ENCODE measurements at places on chromosomes 7 and 10. TPM values are rescaled to one million over a fixed set of nuclear protein-coding genes. Genes with fewer than 3 reads are reported as not detected.

GIMAP7 gene
- total RNA-seq, result not detected

TCF7L2 gene
- total RNA-seq, result 13.8 TPM

GTF2IRD1 gene
- 41.5 TPM for total RNA-seq

CCL24 gene
- not detected for total RNA-seq

MCU gene
- 24.5 TPM for total RNA-seq

NKX2-3 gene
- not detected for total RNA-seq

DNA sequence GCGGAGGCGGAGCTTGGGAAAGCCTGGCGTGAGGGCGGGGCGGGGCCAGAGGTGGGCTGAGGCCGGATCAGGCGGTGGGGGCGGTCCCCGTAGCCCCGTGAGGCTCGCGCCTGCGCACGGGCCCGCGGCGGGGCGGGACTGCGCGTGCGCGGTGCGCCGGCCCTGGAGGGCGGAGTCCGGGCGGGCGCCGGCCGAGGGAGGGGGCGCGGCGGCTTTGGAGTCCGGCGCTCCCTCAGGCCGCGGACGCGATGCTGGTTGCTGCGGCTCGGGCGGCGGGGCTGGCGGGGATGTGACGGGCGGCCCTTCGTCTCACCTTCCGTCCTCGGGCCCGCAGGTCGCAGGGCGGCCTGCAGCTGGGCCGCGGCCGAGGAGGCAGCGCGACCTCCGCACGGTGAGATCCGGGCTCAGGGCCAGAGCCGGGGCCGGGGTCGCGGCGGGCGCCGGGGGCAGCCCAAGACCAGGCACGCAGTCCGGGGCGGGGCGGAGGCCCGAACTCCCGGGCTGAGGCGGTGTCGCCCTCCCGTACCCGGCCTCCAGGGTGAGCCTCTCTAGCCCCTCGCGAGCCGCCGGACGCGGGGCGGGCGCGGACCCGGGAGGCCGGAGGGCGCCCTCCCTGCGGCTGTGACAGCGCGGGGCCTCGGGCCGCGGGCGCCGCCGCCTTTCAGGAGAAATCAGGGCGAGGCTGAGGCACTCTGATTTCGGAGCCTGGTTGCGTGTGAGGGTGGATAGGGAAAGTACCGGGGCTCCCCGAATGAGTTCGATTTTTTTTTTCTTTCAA, at the start of gene CCSER2:
Gene CCSER2, plus strand, starts transcription at position 172 of the 778 bp plus-strand sequence. CDS start 42,464 bp downstream, outside the sequence.
- peak; percentile 92 for DNase-seq

DNA sequence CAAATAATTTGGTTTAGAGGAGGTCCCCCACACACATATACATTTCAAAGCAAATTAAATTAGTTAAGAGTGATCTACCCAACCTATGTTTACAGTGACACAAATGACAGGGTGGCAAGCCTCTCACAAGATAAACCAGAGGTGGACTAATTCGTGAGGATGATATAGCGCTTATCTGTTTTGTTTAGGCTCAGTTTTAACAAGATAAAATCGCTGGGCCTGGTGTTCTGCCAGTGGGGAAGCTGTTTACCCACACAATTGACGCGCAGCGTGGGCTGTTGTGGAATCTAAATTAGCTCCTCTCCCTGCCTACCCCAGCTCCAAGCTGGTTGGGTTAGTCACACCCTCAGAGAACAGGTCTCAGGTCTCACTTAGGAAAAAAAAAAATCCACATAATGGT, 16.7 kb upstream of the PLXNA4 start:
- no peak for DNase-seq

DNA sequence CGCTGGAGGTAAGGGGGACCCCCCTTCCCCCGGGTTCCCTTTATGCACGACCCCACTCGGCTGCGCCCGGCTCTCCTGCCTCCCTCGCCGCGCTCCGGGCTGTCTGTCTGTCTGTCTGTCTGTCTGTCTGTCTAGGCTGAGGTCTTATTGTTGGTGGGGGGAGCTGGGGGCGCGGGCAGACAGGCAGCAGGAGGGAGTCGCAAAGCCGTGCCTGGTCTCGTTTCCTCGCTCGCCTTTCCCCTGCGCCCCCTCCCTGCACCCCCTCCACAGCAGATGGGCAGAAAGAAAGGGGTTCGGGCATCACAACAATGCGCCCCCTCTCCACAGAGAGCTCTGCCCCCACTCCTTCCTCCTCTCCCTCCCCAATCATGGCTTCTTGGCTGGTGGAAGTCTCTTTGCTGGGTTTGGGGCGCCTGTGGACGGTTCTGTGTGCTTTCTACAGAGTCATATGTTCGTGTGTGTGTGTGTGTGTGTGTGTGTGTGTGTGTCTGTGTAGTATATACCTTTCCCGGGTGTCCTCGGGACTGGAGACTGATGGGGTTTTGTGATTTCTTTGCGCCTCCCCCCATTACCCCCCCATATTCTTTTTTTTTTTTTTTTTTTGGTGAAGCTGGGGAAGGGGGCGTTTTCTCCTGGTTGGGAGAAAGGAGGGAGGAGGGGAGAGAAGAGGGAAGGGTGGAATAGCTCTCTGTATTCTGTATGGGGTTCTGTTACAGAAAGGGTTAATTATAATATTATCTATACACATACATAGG, 1.9 kb downstream of the AUTS2 start:
- DNase-seq, result no peak

DNA sequence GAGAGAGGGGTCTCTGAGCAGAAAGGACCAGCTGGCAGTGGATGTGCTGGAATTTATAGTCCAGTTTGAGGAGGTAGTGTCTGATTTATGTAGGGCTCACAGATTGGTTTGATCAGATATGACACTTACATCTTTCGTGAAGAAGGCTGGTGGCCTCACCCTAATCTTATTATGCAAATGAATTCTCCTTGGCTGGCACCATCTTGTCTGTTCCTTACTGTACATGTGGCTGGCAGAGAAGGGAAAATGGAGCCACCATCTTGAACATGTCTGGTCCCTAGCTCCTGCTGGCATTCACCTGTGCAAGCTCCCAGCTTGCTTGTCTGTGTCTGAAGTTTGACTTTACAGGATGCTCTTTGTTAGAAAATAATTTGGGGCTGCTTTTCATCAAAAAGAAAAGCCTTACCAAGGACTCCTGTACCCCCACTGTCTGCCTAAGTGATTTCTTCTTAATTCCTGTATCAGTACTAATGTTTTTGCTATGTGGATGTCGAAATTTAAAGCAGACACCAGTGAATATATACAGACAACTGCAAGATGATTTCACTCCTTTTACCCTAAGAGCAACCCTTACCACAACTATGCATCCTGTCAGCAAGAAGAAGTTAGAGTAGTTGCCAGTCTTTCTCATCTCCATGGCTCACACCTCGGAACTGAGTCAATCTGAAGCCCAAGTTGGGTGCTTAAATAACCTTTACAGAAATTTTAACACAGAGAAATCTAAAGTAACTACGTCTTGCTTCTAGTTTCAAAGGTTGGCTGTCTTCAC, 322.0 kb upstream of the SEMA3D start:
- no peak for DNase-seq

DNA sequence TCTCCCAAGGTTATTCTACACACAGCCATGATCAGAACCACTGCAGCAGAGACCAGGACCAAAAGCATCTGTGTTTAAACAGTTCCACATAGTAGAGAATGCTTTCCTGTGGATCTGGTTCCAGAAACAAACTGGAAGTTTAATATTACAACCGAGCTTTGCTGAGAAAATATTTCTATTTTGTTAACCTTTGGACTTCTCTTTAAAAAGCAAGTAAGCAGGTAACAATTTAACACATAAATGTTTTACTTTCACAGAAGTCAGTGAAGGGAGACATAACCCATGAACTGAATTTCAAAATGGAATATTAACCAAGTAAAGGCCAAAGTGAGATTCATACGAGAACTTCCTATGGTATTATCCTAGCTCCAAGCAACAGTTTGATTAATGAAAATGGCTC, 98.6 kb upstream of the PHYHIPL start:
- no peak for DNase-seq

DNA sequence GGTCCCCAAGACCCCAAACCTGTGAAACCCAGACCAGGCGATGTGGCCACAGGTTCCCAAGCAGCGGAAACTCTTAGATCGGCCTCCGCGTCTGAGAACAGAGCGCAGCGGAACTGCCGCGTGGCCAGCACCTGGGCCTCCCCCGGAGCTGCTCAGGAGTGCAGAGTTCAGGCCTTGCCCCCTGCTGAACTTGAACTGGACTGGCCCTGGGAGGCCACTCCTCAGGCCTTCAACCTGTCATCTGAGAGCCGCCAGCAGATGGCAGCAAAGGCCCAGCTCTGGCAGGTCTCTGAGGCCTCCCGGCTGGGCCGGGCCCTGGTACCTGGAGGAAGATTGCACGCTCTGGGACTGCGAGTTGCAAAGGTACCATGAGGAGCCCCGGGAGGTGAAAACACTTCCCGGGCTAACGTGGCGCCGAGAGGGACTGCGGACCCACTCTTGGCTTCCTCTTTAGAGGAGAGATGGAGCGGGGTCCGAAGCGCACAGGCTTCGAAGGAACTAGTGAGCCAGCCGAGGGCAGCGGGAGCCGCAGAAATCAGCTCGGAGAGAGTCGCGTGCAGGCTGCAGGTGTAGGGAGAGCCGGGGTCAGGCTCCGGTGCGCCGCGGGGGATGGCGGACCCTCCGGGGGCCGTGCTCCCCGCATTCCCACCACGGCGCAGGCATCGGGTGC, 89.2 kb downstream of the PAXIP1 start:
- DNase-seq, result peak; percentile 89

- no peak for DNase-seq
Observed at GRCh38 chr7:37348982-37349381, 99.7 kb downstream of the ELMO1 start.

DNA sequence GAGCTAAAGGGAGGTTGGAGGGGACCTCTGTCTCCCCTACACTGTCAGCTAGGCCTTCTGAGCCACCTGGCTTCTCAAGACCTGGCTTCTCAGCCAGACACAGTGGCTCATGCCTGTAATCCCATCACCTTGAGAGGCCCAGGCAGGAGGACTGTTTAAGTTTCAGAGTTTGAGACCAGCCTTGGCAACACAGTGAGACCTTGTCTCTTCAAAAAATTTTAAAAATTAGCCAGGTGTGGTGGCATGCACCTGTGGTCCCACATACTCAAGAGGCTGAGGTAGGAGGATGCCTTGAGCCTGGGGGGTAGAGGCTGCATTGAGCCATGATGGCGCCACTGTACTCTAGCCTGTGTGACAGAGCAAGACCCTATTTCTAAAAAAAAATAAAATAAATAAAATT, 33.1 kb downstream of the PIP4K2A start:
- DNase-seq, result no peak

DNA sequence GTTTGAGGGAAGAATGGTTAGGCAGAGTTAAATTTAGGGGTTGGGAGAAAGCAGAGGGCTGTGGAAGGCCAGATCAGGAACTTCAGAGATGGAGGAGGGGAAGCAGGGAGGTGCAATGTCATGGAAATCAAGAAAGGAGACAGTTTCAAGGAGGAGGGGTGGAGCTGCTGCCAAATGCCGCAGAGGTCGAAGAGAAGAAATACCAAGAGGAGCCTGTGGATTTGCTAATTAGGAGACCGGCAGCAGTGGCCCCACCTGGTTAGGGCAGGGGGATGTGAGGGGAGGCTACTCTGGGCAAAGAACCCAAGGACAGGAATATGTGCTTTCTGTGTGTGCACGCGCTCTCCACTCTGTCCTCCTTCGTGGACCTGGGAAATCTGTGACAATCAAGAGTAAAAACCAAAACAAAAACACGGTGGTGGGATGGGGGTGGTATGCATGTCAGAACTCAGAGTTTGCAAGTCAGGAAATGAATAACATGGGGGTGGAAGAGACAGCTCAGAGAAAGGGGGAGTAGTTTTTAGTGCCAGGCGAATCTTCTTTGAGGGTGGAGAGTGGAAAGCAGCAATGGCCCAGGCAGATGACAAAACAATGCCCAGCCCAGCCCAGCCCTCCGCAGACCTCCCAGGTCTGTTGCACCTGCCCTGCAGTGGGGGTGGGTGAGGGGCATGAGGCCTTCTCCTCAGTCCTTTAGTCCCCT, 102.9 kb upstream of the PAX2 start:
- no peak for DNase-seq

DNA sequence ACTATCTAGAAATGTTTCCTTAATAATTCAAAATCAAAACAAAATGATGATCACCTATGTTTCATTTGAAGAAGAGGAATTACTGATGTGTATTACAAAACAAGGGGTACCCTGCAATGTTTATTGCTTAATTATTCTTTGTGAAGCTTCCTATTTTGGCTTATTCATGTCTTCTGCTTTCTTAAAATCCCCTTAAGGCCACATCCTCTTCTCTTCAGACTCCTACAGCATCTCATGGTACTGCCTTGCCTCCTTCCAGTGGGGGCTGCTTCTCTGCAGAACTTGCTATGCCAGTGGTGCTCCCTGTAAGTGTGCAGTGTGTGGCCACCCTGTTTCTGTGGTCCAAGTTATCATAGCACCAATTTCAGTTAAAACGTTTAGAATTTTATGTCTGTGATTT, 35.0 kb downstream of the CCDC146 start:
- no peak for DNase-seq

DNA sequence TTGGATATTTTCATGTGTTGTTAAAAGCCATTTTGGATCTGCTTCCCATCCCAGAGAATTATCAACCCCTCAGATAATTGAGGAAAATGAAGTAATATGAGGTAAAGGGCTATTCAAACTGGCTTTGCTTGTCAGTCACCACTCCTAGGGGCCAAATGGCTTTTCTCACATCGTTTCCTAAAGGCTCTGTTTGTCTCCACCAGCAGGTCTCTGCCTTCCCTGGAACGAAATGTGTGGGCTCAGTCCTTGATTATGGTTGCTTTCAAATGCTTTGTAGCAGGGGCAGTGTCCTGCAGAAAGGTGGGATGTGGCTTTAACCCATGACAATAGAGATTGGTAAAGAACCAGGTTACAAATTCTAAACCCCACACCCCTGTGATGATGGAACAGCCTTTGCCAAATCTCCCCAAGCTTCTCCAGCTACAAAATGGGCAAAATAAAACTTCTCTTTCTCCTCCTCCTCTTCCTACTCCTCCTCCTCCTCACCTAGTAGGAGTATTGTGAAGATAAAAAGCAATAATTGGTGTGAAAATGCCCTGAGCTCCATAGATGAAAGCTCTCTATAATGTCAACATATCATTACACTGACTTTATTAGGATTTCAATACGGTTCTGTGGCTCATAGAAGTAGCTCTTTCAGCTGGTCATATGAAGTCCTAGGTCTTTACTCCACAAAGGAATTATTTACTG, 127.6 kb downstream of the CHN2 start:
- no peak for DNase-seq

- no peak for DNase-seq
Observed at GRCh38 chr7:98875501-98875900, 2.8 kb upstream of the TRRAP start.

DNA sequence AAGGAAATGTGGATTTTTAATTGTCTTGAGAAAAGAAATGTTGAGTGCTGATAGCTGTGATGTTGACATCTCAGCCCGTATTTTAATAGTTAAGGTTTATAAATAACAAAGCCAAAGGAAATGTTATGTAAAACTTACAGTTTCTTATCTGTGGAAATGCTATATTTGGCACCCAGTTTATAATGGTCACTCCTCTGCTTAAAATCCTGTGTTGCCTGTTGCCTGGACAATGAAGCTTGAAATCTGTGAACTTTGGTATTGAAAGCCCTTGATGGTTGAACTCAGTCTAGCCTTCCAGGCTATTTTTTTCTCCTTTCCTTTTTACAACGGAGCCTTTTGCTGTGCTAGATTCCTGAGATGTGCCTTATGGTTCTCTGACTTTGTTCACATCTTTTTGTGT, 46.5 kb downstream of the MCU start:
- DNase-seq, result peak; percentile 25

Measured in HT-29 (cell line).